T-helper 2 cell (primary cell): ENCODE measurements at places on chromosomes 6 and 20.

- DNase-seq = no peak
Measured at GRCh38 chr20:31785089-31785488, 34.1 kb upstream of the MYLK2 start.

- DNase-seq = no peak
Measured at GRCh38 chr20:6008254-6008653, 45.6 kb downstream of the LRRN4 start.

GRCh38 chr6:14798594-14798982 lies 447.3 kb upstream of the JARID2 start:
- DNase-seq = no peak

DNA sequence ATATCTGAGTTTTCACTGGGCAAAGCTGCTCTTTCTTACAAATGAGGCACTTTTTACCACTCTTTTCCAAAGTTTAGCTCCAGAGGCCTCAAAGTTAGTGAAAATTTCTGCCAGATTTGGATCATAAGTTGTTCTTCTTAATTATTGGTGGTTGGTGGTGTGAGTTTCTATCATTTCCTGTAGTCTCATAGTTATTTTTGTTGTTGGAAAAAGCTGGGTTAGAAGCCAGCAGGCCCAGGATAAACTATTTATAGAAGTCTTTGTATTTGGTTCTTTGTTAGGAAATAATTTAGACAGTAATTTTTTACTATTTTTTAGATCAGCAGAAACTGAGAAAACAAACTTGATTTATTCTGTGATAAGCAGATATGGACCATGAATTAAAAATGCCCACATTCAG lies 10.6 kb downstream of the PFDN4 start:
- DNase-seq = no peak

DNA sequence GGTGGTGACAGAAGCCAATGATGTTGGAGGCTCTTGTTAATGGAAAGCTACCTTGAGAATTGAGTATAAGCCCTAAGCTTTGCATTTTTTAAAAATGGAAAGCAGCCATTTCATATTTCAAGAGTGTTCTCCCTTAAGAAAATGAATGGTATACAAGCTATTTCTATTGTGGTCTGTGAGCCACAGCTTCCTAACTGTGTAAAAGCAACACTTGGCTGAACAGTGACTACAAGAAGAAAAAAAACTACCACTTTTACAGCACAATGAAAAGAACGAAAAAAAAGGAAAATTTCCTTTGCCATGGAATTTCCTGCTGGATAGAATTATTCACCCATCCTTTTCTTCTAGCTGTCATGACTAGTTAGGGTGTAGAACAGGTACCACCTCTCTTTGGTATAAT lies 397.1 kb upstream of the BTBD3 start:
- DNase-seq = no peak

DNA sequence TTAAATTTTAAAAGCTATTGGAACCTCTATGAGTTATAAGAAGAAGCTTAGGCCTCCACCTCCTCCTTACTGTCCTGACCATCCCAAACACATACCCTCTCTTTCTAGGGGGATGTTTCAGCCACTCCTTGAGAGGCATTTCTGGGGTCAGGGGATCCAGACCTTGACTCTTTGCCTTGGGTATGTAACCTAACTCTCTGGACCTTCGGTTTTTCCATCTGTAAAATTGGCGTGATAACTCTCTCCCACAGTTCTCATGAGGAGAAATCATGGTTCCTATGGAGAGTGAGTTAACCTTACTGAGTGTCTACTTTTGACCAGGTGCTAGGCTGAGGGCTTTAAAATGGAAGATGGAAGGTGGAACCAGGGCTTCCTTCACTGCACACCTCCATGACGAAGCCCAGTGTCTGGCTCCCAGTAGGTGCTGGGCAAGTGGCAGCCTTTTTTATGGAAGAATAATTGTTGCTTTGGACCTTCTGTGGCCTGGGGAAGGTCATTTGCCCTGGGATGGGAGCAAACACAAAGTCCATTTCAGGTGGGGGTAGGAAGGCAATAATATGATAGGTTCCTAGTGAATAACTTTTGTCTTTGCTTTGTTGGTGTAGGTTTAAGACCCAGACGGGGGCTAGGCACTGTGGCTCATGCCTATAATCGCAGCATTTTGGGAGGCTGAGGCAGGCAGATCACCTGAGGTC lies 18.4 kb downstream of the FOXP4 start:
- no peak for DNase-seq

DNA sequence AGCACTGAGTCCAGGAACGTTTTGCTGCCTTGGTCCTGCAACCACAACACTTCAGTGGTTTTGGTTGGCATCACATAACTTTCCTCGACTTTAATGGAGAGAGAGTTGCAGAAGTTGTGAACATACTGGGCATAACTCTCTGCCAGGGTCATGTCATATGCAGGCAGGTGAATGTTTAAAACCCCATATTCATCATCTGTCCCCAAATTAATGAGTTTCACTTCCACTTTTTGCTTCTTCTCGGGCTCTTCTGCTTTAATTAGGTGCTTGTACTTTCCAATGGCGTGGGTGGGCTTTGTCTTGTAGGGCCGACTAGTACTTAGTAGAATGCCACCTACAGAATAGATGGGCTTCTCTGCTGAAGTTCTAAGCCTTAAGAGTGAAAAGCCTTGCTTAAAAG lies 45.2 kb upstream of the TFAP2A start:
- no peak for DNase-seq

GRCh38 chr20:49766979-49767521 lies 45.6 kb upstream of the SLC9A8 start:
- no peak for DNase-seq

DNA sequence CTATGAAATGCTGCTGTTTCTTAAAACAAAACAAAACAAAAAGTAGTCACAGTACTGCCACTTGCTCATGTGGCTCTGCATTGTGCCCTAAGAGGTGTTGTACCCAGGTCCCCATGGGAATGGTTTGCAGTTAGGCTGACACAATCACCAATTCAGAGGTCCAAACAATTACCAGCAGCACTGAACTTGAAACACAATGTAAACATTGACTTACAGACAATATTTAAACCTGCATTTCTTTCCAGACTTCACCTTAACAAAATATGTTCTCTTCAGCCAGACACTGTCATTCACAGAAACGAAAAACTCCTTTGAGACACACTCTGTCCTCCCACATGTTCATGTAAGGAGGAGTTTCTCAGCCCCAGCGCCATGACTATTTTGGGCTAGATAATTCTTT lies 206.8 kb upstream of the ARG1 start:
- DNase-seq = no peak

DNA sequence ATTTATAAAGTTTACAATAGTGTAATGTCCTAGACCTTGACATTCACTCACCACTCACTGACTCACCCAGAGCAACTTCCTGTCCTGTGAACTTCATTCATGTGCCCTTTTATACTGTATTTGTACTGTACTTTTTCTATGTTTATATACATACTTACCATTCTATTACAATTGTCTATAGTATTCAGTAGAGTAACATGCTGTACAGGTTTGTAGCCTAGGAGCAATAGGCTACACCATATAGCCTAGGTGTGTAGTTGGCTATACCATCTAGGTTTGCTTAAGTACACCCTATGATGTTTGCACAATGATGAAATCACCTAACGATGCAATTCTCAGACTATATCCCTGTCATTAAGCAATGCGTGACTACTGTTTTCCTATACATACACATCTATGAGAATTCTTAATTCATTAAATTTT lies 17.5 kb downstream of the EDEM2 start:
- no peak for DNase-seq

DNA sequence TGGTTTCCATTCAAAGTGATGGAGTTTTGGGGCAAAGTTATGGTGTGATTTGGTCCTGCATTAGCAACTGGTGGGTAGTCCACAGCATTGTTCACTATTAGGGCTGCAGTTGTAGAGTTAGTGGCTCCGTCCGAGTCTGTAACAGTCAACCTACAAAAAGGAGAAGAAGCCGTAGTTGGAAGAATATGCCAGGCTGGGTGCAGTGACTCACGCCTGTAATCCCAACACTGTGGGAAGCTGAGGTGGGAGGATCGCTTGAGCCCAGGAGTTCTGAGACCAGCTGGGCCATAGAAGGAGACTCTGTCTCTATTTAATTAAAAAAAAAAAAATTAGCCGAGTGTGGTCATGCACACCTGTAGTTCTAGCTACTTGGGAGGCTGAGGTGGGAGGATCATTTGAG lies 69.5 kb downstream of the KIAA0319 start:
- DNase-seq = no peak

GRCh38 chr6:127115084-127115655 lies 3.3 kb upstream of the RSPO3 start:
- DNase-seq = no peak

GRCh38 chr6:69795469-69796072 lies 1.2 kb downstream of the LMBRD1 start:
- no peak for DNase-seq

GRCh38 chr20:46364670-46365486 lies 41.5 kb downstream of the ELMO2 start:
- no peak for DNase-seq

- DNase-seq = no peak
Measured at GRCh38 chr6:155578251-155578650, 122.6 kb upstream of the NOX3 start.

DNA sequence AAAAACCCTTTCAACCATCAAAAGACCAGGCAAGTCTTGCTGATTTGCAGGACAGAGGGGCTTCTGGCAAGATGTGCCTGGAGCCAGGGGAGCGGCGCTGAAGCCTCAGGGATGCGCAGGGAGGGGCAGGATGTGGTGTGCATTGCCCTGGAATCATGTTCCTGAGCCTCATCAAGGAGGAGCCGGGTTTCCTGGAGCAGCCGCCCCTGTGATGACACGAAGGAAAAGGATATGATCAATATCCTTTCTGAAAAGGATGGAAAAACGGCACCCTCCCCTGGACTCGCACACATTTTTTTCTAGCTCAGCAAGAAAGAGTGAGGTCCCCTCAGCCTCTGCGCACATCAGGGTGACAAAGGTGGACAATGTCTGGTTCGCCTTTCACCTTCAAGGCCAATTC lies 173.1 kb upstream of the SSTR4 start:
- no peak for DNase-seq

DNA sequence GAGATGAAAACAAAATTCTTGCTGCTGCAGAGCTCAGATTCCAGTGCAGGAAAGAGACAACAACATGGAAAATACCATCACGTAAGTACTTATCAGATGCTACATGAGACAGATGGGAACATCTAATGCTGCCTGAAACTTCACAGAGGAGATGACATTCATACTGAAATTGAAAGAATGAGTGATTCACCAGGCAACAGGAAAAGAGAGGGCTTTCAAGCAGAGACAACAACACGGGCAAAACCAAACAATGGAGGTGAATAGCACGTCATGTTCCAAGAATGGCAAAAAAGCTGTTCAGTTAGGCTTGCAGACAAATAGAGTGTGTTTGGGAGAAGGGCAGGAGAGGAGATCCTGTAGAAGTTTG lies 39.3 kb downstream of the GTF2H5 start:
- peak; percentile 91 for DNase-seq

DNA sequence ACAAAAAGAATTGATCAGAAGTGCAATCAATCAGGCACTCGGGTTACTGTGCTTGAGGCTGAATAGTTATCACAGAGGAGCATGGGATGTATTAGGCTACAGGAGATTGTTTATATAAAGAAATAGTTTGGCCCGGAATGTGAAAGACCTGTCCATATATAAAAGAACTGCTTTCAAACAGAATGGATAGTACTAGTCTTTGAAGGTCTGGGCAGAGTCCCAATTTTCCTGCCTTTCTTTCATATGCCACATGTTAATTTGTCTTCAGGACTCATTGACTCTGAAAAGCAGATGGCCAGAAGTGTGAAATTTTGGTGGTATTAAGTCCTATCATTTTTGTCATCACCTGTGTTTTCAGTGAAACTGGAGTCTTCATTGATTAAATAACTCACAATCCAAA lies 314.5 kb downstream of the EYA4 start:
- DNase-seq = no peak

GRCh38 chr6:169169941-169170582 lies 83.6 kb downstream of the THBS2 start:
- DNase-seq = no peak

DNA sequence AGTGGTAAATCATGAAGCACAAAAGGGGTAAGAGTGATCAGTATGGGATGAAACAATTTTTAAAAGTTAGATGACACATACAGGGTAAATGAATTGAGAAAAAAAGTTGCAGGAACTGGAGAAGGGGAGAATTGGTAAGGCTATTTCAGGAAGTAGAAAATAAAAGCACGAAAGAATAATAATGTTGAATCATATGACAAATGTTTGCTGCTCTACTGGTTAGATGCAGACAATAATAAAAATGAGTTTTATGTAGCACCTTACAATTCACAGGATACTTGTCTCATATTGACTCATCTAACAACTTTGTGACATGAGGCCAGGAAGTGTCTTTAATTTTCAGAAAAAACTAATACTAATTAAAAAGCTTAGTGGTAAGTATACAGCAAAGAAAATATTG lies 566.5 kb upstream of the MARCKS start:
- DNase-seq = no peak

DNA sequence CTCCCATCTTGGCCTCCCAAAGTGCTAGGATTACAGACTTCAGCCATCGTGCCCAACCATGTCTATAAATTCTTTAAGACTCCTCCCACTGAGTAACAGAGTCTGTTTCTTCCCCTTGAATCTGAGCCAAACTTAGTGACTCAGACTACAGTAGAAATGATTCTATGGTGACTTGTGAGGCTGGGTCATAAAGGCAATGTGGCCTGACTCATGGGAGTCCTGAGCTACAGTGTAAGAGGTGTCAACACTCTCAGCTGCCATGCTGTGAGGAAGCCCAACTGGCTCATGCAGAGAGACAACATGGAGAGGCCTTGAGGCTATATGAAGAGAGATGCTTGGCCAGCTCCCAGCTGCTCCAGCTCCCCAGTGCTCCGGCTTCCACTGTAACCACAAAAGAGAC lies 5.2 kb upstream of the NRSN2 start:
- DNase-seq = no peak

- DNase-seq = no peak
Measured at GRCh38 chr20:39270837-39271604, 308.9 kb downstream of the DHX35 start.
